ENCODE measurements at places on chromosomes 5 and 9.

DNA sequence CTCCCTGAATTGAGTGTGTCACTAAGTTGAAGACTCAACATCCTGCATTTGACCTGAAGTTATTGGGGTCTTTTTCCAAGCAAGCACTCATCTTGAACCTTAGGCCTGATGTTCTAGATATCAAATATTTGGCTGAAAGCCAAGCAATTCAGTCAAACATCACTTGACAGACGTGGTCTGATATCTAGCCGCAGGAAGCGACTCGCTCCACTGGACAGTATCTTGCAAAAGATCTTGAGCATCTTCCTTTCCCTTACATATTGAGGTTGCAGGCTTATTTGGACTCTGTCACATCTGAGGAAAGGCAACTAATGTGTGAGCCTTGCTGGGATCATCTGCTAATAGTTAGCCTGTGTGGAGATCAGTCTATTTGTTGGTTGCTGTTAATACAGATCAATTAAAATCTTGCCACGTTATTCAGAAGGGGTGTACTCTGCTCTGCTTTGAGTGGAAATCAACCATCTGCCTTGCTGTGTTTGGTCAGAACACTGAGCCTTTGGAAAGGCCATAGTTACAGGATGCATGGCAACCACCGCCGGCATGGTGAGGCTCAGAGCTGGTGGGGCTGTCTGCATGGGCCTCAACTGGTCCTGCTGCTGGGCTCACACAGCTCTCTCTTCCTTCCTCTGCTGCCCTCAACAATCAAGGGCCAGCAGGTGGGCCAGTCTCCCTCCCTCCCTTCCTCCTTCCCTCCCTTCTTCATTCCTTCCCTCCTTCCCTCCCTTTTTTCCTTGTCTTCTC is 166.9 kb upstream of the KLF9 start:
- no peak for DNase-seq

DNA sequence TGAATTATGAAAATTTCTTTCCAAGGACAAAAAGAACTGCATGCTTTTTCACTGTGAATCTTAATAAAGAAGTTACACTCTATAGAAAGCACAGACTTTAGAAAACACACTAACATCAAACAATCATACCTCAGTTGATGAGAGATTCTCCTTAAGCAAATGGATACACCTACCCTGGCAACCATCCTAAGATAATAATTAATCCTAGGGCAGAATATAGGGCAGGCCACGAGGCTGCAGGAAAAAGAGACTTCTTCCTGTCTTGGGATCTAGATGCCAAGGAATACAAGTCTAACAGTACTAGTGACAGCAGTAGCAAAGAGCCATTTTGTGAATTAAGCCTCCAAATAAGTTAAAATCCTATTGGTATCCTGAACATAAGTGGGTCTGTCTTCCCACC is 395.4 kb downstream of the EFNA5 start:
- no peak for DNase-seq

DNA sequence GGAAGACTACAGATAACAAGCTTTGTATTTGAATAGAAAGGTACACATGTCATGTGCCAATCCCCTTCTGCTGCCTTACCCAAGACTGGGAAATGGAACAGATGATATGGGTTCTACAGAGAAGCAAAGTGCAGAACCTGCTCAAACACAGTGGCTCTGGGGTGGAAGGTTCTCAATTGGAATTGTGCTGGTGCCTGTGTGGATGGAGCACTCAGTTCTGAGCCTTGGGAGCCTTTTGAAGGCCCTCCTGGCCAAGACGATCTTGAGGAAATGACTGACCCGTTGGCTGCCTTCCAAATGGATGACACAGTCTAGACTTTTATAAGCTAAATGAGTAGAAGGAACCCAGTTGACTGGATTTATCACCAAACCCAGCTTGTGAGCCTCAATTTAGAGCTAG is 4.2 kb upstream of the PRSS3 start:
- DNase-seq, result peak; percentile 29

DNA sequence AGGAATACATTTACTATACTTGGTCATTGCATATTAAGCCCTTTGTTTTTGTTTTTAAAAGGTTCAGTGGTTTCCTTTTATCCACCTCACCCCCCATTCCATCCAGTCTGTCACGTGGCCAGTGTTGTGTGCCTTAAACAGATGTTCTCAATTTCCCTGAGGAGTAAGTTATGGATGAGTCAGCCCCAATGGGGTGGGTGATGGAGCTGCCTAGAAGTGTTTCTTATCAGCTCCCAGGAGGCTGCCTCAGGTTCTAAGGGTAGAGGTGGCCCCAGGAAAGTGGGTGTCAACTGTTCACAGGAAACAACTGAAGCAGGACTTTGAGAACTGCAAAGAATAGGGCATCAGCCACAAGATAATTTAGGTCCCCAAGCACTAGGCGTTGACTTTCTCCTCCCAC is 41.1 kb downstream of the ACTBL2 start:
- peak; percentile 36 for DNase-seq

GRCh38 chr5:17665836-17666235 is 31.6 kb downstream of the TAF11L14 start:
- DNase-seq, result peak; percentile 13

- no peak for DNase-seq
These were observed 17.8 kb downstream of the BICD2 start for GRCh38 chr9:92746567-92747458.

DNA sequence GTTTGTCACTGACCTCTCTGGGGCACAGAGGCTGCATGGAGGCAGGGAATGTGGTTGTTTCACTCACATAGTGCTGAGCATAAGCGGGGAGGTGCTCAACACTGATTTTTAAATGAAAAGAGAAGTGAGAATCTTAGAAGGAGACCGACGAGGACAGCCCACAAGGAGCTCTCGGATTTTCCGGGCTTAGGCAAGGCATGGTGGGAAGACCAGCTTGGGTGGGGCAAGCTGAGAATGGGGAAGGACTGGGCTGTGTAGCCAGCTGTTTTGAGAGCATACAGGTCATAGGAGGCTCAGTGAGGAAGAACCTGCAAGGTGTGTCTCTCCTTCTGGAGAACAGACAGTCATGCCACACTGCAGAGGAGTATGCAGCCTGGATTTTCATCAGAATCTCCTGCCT is 86.0 kb upstream of the TNFSF8 start:
- DNase-seq, result no peak

GRCh38 chr5:150672237-150672883 is 11.3 kb downstream of the MYOZ3 start:
- peak; percentile 75 for DNase-seq

- DNase-seq, result peak; percentile 33
These were observed 57.9 kb downstream of the EXD3 start for GRCh38 chr9:137365056-137365455.

- peak; percentile 36 for DNase-seq
These were observed 4.4 kb upstream of the DAB2IP start for GRCh38 chr9:121646992-121647391.

GRCh38 chr5:178677429-178677828 is 50.6 kb upstream of the CLK4 start:
- DNase-seq, result peak; percentile 42

GRCh38 chr9:134602547-134603362 is 38.8 kb upstream of the COL5A1 start:
- DNase-seq, result no peak

GRCh38 chr5:159216454-159216853 is 7.1 kb upstream of the RNF145 start:
- DNase-seq, result no peak

DNA sequence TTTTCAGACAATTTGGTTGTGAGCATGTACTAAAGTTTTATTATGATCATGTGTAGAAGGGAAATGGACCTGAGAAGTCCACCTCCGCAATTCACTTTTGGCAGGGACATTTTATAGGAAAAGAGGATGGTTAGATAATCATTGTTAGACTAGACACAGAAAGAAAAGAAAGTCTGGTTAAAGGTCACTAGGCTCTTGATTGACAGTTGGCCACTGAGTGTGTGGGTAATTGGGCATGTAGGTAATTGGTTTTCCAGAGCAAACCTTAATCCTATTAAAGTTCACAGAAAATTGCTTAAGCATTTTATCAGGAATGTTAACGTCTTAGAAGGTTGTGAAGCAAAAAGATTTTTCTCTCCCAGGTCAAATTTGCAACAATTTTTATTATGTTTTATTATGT is 158.5 kb upstream of the CLINT1 start:
- DNase-seq, result no peak

GRCh38 chr5:151923866-151924476 is 680 bp downstream of the GLRA1 start:
- DNase-seq, result peak; percentile 51

- DNase-seq, result no peak
These were observed 138.1 kb downstream of the TSSK1B start for GRCh38 chr5:113296676-113297075.

DNA sequence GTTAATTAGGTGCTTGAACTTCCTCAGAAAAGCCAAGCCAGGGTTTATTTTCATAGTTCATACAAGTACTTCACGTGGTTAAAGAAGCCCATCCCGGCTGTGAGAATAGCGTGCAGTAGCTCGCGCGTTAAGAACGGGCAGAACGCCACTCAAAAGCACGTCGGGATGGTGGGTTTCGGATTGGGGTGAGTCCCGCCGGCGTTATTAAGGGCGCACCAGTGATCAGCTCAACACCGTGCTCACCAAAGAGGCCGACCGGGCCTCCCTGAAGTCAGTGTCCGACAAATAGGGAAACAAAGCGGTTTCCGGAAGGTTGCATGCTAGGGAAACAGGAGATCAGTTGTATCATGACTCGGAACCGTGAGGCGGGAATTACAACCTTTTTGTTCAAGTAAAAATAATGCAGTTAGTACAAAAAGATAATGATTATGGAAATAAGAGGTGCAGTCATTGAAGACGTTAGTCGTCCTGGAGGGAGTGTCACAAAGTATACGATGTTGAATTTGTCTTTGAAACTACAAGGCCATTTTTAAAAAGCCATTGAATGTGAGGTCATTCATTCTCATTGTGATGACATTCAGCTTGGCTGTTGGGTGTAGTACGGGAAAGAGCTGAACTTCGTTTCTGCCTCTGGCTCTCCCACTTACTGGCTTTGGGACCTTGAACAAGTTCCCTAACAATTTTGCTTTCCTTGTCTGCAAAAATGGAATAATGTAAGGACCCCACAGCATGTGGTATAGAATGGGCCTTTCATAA is 992 bp downstream of the SETD9 start:
- peak; percentile 80 for DNase-seq

DNA sequence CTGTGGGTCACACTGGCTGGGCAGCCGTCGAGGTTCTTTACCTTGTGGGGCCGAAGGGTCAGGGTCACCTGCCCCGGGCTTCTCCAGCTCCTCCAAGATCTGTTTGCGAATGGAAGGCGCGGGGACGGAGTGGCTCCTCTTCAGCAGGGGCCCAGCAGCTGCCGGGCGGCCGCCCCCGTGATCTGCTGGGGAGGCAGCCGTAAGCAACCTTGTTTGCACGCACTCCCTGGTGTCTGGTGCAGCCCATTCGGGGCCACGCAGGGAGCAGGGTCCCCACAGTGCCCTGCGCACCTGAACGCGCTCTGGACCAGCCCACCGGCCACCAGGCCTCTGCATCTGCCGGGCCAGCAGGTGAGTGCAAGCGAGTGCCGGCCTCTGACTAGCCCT is 34.9 kb downstream of the PNPLA7 start:
- DNase-seq, result no peak

DNA sequence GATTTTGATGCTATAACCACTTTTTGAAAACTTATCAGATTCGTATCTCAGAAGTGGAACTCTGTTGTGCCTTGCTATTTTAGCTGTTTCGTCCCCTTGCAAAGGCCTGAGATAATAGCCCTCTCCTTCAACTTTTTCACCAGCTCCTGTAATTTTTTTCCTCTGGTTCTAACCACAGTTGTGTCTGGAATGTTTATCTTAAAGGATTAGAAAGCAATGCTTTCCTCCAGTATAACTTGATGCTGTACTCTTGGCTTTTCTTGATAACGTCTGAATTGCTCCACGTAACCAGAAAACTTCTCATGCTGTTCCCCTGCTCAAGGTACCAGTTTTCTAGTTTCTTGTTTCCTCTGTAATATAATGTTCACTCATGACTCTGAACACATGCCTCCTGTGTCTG is 209.4 kb downstream of the DTWD2 start:
- DNase-seq, result no peak

- DNase-seq, result no peak
These were observed 17.4 kb upstream of the OBP2B start for GRCh38 chr9:133226219-133227171.

DNA sequence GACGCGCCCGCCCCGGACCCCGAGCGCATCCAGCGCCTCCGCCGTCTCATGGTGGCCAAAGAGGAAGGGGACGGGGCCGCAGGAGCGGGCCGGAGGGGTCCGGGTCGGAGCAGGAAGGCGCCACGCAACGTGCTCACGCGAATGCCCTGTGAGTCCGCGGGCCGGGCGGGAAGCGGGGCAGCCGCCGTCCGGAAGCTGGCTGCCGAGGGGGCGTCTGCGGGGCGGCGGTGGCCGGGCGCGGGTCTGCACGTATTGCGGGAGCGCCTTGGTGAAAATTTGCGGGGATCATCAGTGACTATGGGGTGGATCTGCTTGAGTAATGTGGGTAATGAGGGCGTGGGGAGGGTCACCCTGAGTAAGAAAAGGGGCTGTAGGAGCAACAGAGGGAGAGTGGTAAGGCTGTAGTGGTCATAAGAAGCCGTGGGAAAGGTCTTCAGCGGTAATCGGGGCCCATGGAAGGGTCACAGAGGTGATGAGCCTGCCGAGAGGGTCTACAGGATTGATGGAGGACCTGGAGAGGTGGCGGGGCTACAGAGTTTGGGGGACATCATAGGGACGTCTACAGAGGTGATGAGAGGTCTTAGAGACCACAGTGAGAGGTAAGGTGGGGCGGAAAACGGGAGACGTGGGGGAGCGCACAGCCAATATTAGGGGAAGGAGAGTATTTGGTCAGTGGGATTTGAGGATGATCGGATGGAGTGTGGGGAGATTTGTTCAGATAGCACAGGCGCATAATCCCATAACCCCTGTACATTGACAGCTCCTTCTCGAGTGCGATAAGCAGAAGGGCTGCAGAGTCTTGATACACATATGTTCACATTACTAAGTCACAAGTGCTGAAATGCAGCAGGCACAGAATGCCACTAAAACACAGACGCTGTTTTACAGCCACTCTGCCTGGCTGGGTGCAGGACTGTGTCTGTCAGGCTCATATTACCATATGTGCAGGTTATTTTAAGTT is 819 bp downstream of the LSM11 start:
- DNase-seq, result peak; percentile 53

GRCh38 chr9:68949271-68950000 is 64.5 kb downstream of the PRKACG start:
- no peak for DNase-seq

DNA sequence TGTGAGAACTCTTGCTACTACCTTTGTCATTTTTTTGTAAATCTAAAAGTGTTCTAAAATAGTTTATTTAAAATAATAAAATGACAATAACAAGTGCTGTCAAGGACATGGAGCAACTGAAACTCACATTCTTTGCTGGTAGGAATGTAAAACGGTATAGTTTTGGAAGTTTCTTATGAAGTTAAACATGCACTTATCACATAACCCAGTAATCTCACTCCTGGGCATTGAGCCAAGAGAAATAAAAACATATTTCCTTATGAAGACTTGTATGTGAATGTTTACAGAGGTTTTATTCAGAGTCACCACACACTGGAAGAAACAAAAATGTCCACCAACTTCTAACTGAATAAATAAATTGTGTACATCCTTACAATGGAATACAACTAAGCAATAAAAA is 46.0 kb upstream of the COL15A1 start:
- no peak for DNase-seq

All from NB4 (cell line).